Glomerular endothelial cell (primary cell): ENCODE measurements at places on chromosomes 12 and 14. TPM values are rescaled to one million over a fixed set of nuclear protein-coding genes. Genes with fewer than 3 reads are reported as not detected.

DNA sequence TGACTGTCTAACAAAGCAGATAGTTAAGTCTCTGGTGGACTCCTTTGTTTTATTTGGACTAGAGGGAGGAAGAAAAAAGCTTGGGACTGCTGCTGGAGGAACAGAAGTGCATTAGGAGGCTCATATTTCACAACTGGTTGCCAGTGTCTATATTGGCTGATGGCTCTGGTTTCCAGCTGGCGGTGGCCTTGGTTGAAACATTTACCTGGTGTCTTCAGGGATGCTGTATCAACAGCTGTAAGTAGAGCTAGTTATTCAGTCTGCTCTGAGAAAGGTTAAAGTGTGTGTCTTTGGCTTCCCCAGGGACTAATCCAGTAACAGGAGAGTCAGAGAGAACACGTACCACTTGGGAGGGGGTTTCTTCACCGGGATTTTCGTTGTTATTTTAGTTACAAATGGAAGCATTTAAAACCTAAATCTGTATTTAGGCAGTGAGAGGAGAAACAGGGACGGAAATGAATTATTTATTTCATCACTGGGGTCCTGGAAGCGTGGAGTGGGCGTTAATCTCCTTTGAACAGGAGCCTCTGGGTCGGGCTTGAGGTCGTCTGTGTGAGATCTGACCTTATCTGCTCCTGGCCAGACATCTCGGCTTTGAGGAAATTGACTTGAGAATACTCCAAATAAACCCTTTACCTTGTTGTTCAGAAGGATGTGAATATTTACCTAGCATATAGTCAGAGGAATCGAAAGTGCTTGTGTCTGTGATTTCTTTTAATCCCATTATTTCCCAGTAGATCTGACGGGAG lies 149.9 kb downstream of the NRXN3 start:
- DNase-seq = no peak

GRCh38 chr12:46725332-46725731 lies 100.5 kb downstream of the SLC38A4 start:
- DNase-seq = no peak

DNA sequence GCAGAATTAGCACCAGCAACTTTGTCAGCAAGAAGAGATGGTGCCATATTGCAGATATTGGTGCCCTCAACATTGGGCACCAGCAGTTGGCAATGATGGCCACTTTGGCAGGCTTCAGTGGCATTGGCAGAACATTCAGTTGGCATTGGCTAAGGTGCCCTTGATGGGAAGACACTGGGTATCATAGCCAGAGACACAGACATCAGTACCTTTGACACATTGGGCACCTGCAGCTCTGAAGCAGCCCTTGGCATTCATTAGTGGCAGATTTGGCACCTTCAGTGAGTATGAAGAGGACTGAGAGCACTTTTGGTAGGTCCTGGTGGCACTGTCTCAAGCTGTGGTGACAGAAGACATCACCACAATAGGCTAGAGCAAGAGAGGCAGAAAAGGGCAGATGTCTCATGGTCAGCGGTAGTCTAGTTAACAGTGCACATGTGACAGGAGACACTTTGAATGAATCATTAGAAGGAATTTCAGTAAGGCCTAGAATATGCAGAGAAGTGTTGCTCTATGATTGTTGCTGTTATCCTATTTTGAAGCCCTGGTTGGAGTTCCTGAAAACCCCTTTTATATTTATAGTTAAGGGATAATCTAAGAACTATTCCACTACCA lies 422.2 kb downstream of the APAF1 start:
- DNase-seq = no peak

DNA sequence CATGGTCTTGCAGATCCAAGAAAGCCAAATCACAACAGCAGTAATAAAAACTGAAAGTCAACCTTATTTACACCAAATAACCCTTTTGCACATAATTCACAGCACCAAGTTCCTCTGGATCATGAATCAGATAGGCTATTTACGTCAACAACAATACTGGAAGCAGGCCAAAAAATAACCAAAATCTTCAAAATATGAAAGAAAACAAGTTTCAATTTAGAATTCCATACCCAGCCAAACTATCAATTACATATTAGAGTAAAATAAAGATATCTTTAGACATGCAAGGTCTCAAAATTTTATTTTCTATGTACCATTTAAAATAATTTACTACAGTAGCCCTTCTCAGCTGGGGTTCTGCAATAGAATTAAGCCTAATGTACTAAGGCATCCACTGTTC lies 76.7 kb upstream of the BBS10 start:
- DNase-seq = no peak

DNA sequence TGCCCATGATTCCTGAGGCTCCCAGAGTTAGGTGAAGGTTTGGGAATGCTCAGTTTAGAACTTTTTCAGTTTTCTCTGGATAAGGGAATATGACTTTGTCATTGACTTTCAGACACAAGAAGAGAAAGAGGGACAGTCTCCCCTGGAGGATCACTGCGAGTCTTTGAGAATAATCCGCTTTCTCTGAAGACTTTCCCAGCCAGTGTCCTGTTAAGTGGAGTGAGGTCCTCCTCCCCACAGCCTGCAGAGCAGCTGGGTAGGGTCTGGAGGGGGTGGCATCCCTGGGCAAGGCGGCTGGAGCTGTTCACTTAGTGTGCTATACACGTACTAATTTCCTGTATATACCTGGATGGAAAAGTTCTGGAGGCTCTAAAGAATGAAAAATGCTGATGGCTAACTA lies 8.5 kb upstream of the RAB35 start:
- no peak for DNase-seq

DNA sequence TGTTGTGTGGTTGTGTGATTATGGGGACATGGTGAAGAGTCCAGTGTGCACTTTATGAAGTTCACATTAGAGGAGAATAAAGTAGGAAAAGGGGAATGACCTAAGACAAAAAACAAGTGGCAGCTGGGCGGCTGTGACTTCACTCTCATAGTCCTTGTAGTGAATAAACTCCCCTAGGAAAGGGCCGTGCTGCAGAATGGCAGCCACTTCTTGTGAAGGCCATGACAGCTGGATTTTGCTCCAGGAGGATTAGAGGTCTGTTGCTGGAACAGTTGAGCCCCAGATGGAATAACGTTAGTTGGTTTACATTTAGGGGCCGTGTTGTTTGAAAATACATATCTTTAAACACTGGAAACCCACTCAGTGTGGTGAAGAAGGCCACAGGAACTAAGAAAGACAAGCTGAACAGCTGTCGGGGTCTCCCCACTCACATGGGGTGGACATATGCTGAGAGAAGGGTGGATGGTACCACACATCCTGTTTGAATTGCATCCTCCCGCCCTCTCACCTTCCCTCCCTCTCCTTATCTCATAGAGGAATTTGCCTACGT lies 276.9 kb downstream of the CACNA1C start:
- DNase-seq = no peak

- no peak for DNase-seq
Measured at GRCh38 chr14:76053572-76054355, 68.2 kb downstream of the IFT43 start.

GRCh38 chr12:112124918-112125249 lies 476 bp upstream of the TRAFD1 start:
- no peak for DNase-seq

GRCh38 chr12:64998371-64999147 lies 122.5 kb downstream of the WIF1 start:
- DNase-seq = no peak

GRCh38 chr12:131882804-131883520 lies 11.5 kb upstream of the ULK1 start:
- DNase-seq = no peak

DNA sequence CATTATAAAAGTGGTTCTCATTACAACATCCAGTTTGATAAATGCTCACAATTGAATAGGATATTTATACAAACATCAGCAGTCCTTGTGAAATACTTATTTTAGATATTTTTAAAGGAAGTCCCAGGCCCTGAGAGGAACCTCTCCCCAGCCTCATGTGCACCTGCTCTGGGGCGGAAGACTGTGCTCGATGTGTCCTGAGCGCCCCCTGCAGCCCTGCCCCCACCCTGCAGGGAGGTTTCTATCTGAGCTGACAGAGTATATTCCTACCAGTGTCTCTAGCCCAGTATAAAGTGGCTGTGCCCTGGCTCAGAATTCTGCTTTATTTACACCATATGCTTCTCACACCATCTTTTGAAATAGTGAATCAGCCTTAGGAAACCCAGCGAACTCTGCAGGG lies 1349.1 kb downstream of the TMEM121 start:
- DNase-seq = no peak

DNA sequence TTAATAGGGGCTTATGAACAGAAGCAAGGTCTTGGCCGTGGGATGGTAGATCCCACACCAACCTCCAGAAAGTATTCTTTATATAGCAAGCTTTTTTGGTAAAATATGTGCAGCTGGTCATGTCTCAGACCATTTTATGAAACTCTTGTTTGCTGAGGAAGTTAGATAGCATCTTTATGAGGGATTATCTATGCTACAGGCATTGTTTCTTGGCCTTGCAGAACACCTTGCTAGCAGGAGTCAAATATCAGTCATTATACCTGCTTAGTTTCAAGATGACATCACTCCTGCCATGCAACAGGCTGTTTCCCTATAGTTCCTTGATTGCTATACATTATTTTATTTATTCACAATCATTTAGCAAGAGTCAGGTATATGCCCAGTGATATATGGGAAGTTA lies 84.8 kb upstream of the LRFN5 start:
- no peak for DNase-seq

GRCh38 chr12:138898-139534 lies 72.4 kb downstream of the IQSEC3 start:
- no peak for DNase-seq

GRCh38 chr14:28589792-28590191 lies 176.8 kb upstream of the FOXG1 start:
- DNase-seq = no peak

- DNase-seq = no peak
Measured at GRCh38 chr12:53044896-53045695, 4.8 kb upstream of the TNS2 start.

GRCh38 chr14:24634158-24634557 lies at the start of gene GZMB:
GZMB (minus strand) TSS chr14:24634190; CDS start chr14:24634160, 30 bp downstream.
- DNase-seq = no peak

DNA sequence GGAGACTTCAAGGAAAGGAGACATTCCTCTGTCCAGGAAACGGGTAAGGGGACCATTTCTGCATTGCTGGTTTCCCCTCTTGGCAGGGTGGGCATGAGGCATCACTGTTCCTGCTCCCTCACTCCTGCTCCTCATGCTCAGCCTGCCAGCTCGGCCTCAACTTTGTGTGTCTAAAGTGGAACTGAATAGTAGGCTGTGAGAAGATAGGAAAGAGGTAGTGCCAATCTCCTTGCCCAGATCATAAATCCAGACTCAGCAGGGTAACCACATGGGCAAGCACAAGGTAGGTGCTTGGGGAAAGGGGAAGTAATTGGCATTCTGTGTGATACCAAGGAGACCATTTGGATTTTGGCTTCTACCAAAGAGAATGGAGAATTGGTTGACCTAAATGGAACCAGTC lies 2.6 kb downstream of the LTB4R start:
- DNase-seq = no peak

DNA sequence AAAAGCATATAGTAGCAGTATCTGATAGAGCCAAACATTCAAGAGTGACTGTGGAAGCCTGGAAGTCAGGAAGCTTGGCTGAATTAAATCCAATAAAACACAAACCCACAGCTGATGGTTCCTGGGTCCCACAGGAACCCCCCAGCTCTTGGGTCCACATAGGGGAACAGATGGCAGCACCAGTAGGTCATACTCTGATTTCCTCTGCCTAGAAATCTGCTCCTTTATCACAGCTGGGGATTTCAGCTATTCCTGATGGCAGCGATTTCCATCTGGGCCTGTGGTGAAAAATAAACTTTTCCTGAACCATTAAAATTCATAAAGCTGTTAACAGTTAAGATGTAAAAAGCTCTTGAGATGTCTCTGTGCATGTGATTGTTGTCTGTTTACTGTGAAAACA lies 202.0 kb upstream of the FRMD6 start:
- DNase-seq = no peak

DNA sequence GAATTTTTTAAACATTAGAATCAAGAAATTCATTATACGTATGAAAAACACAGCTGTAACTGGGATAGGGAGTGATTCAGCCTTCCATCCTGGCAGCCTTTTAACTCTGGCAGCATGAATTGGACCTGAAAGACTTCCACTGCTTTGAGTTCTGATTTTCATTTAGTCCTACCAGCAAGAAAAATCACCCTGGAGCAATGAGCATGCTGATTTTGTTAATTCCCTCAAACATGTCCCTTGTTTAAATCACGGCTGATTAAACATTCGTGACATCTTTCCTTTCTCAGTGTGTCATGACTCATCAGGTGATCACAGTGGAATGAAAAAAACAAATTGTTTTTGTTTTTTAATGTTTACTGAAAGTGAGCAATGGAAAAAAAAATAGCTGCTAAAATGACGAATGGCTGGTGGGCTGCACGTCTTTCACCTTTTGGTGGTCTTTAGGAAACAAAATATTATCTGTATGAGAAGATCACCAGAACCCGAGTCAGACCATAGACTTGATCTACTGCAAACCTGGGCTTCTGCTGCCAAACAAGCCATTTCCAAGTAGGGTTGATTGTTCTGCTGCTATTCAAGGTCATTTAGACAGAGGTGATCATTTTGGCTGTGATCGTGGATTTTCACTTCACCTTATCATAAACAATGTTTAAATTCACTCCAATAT lies 67.0 kb upstream of the CAND1 start:
- DNase-seq = no peak

GRCh38 chr12:116861320-116861719 lies 19.9 kb downstream of the HRK start:
- no peak for DNase-seq

DNA sequence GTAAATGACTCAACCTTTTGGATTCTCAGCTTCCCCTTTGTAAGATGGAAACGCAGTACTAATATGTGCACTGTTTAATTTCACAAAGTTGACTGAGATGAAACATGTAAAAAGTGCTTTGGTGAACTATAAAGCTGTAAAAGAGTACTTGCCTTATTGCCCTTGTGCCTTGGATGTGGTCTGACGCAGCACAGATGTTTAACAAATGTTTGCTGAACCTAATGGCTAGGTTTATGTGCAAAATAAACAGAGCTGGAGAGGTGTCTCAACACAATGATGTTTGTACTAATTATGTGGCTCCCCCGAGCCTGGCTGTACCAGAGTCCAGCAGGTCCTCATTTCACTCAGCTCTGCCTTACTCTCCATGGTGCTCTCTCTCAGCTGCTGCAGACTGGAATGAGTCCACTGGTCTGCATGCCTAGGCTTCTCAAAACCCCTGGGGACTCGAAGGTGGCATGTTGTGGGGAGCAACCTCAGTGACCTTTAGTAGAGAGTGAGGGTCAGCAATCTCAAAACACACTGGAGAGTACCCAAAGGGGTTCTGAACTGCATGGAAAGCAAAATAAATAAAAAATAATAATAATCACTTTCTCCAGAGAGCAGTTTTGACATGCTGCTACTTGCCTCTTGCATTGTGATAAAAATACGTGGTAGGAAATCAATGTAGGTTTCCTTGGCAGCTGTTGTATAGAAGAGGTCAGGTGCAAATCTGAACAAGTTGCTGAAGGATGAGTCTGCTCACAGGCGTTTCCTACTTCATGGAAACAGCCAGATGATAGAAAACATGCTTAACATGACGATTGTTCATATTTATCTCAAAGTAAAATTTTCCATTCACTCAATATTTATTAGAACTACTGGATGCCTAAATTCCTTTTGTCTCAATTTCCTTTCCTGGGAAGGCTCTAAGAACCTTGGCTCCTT lies 8.5 kb upstream of the AMIGO2 start:
- DNase-seq = peak; percentile 69

The EML1 gene
- total RNA-seq = 33.7 and 42.0 TPM in 2 replicates

The DNAI7 gene
- not detected in 2 replicates for total RNA-seq

The SOAT2 gene
- not detected in 2 replicates for total RNA-seq

The CIDEB gene
- total RNA-seq = 2.0 and 2.5 TPM in 2 replicates

The M6PR gene
- 98.5 and 114 TPM in 2 replicates for total RNA-seq

The FGF6 gene
- total RNA-seq = not detected in 2 replicates

The GPR65 gene
- not detected in 2 replicates for total RNA-seq

The PSMD9 gene
- total RNA-seq = 68.3 and 75.0 TPM in 2 replicates

The KRT80 gene
- 1.5 and 1.6 TPM in 2 replicates for total RNA-seq

The CRIP2 gene
- 515 and 575 TPM in 2 replicates for total RNA-seq

The CLEC4C gene
- total RNA-seq = not detected in 2 replicates
